NCI-H1105 (cell line): ENCODE measurements at places on chromosomes 7 and 10.

DNA sequence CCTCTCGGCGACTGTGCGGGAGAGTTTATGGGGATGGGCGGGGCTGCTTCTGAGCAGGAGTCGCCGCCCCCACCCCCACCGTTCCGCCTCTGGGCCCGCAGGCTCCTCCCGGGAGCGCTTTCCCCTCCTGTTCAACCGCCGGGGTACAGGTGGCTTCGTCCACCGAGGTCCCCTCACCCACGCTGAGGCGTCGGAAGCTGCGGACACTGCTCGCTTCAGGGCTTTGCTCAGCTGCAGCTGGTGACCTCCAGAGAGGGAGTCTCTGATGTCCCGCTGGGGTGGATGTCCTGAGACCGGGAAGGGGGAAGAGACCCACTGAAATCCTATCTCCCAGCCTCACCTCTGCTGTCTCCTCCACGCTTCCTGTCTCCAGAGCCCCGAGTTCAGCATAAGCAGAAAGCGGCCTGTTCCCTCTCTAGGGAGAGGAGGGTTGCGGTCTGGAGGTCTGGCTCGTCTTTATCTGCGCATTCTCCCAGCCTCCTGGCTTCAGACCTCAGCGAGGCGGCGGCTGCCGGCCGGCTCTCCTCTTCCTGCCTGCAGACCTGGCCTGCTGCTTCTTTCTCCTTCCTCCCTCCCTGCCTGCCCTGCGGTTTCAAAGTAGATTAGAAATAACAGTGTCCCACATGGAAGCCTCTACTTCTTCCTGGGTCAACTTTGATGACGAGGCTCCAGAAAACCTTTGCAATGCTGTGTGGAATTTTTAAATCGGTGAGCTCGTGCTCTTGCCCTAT lies 1.8 kb downstream of the CYP2E1 start:
- no peak for DNase-seq

GRCh38 chr10:30784897-30785605 lies 155.5 kb upstream of the LYZL2 start:
- DNase-seq, result peak; percentile 51

DNA sequence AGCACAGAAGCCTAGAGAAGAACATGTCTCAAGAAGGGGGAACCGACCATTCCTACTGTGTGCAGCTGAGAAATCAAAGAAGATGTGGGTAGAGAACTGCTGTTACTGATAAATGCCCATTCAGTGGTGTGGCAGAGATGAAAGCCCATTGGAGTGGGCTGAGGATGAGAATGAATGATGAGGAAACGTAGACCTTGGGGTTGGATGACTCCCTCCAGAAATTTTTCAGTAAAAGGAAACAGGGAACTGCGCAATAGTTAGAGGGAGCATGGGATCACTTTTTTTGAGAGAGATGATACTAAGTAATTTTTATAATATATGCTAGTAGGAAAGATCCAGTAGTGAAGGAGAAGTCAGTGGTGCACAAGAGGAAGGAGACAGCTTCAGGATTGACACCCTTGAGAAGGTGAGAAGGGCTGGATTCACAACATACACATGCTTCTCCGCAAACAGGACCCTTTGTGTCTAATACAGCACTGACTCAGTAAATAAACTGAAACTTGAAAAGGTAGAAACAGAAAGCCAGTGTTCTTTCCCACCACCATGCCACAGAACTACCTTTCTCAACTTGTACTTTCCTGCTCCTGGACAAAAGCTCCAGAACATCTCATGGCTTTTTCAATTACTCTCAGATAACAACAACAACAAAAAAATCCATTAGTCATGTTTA lies 104.7 kb upstream of the IL6 start:
- DNase-seq, result no peak

GRCh38 chr7:74288034-74288881 lies 949 bp upstream of the CLIP2 start:
- DNase-seq, result no peak

GRCh38 chr7:137454767-137455166 lies 111.2 kb upstream of the PTN start:
- DNase-seq, result no peak

DNA sequence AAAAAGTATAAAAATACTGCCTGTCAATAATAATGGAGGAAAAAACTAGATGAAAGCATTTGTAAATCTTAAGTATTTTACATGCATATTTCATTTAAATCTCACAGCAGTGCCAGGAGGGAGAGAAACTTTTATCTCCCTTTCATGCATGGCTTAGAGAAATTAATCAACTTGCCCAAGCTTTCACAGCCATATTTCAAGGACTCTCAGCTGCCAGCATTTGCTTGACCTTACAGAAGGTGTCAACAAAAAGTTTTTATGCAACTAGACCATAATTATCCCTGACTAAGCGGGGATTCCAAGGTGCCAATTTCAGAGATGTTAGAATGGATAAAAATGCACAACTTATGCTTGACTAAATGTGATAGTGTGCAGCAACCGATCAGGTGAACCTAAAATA lies 125.4 kb downstream of the ZFAND4 start:
- no peak for DNase-seq

GRCh38 chr7:144821067-144821466 lies 14.8 kb downstream of the TPK1 start:
- DNase-seq, result no peak

- DNase-seq, result no peak
These were observed 357.7 kb downstream of the PHF14 start for GRCh38 chr7:11331128-11332102.

- DNase-seq, result no peak
These were observed 16.3 kb downstream of the CFAP46 start for GRCh38 chr10:132926070-132926469.

GRCh38 chr7:79118143-79118542 lies 335.3 kb downstream of the MAGI2 start:
- DNase-seq, result no peak

GRCh38 chr10:2966134-2966533 lies 101.2 kb upstream of the PFKP start:
- no peak for DNase-seq

DNA sequence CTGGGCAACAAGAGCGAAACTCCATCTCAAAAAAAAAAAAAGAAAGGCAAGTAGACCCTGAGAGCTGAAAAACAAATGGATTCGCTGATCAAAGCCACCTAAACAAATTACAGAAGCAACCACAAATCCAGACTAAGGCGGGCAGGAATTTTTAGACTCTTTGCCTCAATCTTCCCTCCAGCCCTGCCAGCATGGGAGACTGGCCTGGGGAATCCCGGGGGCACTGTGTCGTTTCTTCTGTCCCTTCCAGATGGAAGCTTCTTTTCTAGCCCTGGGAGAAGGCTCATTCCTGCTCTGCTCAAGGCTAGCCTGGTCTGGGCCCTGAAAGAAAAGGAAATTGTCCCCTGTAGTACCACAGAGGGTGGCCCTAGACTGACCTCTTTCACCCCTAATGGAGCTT lies 15.6 kb upstream of the SERPINE1 start:
- no peak for DNase-seq

GRCh38 chr7:122528879-122529481 lies 169.9 kb downstream of the RNF133 start:
- peak; percentile 53 for DNase-seq

DNA sequence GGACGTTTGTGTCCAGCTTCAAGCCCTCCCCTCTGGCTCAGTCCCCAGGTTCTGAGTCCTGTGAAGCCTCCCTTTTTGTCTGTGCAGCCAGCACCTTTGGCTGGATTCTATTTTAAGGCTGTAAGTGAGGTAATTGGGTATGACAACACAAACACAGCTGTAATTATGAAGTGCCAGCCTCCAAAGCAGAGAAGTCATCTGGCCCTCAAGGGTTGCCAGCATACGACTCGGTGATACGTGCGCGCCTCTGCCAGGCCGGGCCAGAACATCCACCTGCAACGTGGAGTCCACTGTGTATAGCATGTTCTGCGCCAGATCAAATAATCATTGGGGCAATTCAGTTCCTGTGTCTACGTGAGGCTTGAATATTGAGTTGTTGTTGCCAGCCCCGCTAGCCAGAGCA lies 6.7 kb upstream of the FAM180A start:
- peak; percentile 69 for DNase-seq

- no peak for DNase-seq
These were observed 234.2 kb downstream of the WDR11 start for GRCh38 chr10:121085367-121085766.

GRCh38 chr7:1972744-1973143 lies 260.0 kb downstream of the MAD1L1 start:
- DNase-seq, result no peak

GRCh38 chr7:33459340-33459751 lies 330.0 kb downstream of the BBS9 start:
- peak; percentile 54 for DNase-seq

DNA sequence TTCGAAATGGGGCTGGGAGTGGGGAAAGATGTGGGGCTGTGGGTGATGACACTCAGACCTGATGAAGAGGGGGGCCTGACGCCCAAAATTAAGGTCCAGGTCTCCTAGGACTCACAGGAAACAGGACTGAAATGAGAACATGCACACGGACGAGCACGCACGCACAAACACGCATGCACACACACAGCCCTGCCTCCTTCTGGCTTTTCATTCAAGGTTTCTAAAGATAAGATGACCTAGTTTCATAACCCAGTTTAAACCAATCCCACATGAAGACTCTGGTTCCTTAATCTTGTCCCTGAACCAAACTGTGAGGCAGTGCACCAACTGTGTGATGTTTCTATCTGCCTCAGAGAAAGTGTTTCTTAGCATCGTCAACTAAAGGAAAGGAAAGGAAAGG lies 162.0 kb downstream of the DGKI start:
- DNase-seq, result no peak

GRCh38 chr7:65390588-65390987 lies 16.9 kb downstream of the ZNF92 start:
- DNase-seq, result no peak

GRCh38 chr7:40866601-40867000 lies 731.8 kb downstream of the SUGCT start:
- no peak for DNase-seq

- no peak for DNase-seq
These were observed 175.4 kb downstream of the CSTF2T start for GRCh38 chr10:51524041-51524440.

GRCh38 chr7:13990984-13991790 lies 1.7 kb upstream of the ETV1 start:
- peak; percentile 96 for DNase-seq

DNA sequence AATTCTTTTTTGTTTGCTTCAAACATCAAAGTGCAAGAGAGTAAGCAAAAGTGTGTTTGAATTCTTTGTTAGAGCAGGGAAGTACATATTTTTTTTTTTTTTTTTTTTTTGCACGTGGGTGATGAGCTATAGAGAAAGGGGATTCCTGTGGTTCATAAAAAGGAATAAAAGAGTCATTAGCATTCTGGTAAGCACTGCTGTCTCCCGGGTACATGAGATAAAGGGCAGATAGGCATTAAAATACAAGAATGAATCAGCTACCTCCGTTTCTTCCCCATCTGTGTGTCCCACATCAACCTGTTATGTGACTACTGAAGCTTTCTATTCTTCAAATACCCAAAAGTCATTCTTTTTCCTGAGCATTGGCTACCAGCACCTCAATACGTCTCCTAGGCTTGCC lies 102.4 kb upstream of the SEMA3D start:
- DNase-seq, result no peak

GRCh38 chr10:14137391-14137790 lies 193.3 kb downstream of the FRMD4A start:
- DNase-seq, result no peak

DNA sequence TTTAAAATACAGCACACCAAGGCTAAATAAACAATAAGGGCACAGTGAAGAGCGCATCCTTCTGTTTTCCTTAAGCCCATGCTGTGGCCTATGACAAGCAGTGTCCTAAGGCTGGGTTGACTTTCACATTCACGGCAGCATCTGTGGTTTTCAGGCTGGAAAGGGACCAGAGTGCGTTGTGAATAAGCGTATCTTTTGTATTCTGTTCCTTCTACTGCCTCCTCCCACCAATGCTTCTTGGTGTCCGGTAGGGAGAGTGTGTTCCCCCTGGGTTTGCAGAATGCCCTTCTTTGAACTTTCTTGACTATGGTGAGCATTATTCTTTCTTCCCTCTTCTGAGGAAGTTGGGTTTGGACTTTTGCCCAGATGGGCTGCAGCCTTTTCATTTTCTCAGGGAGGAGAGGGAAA lies 73.6 kb downstream of the ABCA13 start:
- no peak for DNase-seq

GRCh38 chr10:118944959-118945633 lies 84.4 kb upstream of the NANOS1 start:
- no peak for DNase-seq

GRCh38 chr10:92366412-92367021 lies 75.5 kb downstream of the MARCHF5 start:
- DNase-seq, result no peak

- no peak for DNase-seq
These were observed 591.6 kb upstream of the PFKP start for GRCh38 chr10:2475711-2476217.

DNA sequence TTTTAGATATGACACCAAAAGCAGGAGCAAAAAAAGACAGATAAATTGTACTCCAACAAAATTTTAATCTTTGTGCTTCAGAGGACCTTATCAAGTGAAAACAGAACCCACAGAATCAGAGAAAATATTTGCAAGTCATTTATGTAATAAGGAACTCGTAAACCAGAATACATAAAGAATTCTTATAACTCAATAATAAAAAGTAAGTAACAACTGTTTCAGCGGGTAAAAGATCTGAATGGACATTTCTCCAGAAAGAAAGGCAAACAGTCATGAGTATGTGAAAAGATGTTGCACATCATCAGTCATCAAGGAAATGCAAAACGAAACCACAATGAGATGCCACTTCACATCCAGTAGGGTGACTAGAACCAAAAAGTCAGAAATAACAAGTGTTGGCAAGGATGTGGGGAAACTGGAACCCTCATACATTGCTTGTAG lies 167.7 kb upstream of the KCTD7 start:
- no peak for DNase-seq

DNA sequence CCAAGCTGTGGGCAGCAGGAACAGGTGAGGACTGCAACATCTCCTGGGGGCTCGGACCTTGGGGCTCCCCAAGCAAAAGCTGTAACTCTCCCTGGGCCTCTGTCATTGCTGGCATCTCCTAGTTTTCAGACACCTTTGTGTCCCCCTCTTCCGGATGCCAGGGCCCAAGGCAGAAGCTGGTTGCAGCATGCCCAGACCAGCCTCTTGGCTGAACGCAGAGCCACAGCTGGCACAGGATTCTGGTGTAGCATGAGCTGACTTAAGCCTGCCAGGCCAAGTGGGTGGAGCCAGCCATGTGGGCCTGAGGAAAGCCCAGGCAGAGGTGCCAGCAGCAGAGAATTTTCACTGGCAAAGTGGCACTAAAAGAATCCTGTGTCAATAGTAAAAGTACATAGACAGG lies 43.5 kb downstream of the ZWINT start:
- DNase-seq, result peak; percentile 21

DNA sequence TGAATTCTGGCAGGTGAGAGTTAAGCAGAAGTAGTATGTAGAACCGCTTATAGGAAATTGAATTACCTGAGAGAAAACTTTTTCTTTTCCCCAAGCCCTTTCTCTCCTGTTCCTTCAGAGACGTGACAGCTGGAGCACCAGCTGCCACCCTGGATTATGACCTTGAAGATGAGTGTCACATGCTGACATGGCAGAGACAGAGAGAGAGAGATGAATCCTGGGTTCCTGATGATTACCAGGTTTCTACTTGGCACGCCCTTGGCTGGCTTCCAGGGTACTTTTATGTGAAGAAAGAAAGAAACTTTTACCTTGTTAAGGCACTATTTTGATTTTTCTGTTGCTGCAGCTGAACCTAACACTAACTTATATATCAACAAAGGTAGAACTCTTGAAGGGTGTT lies 99.9 kb downstream of the GPR26 start:
- DNase-seq, result no peak

- DNase-seq, result no peak
These were observed 9.8 kb downstream of the CLRN3 start for GRCh38 chr10:127882801-127883459.
